ENCODE measurements at places on chromosomes 12 and 14. TPM values are rescaled to one million over a fixed set of nuclear protein-coding genes. Genes with fewer than 3 reads are reported as not detected.

DNA sequence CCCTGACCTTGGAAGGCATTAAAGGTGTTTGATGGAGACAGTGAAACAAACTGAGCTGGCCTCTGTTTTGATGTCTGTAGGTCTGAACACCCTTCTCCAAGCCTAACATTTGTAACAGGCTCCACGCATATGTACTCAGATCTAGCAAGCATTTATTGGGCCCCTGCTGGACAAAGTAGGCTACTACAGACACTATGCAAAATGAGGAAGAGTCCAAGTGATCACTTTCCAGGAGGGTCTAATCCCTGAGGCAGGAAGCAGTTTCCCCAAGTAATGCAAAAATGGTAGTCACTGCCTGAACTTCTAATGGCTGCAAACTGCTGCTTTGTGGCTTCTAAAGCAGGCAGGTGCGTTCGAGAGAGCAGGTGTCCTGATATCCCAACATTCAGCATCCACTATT is 405.8 kb downstream of the MED13L start:
- DNase-seq: no peak

DNA sequence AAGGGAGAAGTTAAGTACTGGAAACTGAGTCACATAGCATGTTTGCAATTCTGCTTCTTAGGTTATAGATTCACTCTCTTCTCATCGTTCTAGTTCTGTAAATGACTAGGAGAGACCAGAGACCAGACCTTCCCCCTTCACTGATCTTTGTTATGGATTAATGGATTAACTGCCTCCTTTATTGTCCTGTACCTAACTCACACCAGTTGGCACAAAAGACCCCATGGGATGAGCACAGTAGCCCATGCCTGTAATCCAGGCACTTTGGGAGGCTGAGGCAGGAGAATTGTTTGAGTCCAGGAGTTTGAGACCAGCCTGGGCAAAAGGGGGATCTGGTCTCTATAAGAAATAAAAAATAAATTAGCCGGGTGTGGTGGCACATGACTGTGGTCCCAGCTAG is 20.8 kb downstream of the BCAT1 start:
- DNase-seq: no peak

GRCh38 chr12:124919521-124920352 is 5.3 kb upstream of the UBC start:
- DNase-seq: no peak

GRCh38 chr12:85237327-85237726 is 42.7 kb upstream of the ALX1 start:
- DNase-seq: no peak

DNA sequence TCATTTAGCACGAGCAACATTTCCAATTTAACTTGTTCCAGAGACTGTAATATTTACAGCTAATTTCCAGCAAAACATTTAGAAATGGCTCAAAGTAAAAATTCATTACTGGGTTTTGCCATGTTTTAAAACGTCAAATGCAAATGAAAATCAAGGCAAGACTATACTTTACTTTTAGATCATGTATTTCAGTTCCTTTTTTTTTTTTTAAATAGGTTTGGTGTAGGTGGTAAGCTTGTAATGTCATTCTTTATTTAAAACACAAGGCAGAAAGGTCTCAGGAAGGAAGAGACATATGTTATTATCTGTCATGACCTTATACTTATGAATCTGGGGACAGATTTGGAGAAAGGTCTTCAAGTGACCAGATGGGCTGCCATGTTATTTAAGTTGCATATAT is 54.1 kb downstream of the GRIP1 start:
- no peak for DNase-seq

DNA sequence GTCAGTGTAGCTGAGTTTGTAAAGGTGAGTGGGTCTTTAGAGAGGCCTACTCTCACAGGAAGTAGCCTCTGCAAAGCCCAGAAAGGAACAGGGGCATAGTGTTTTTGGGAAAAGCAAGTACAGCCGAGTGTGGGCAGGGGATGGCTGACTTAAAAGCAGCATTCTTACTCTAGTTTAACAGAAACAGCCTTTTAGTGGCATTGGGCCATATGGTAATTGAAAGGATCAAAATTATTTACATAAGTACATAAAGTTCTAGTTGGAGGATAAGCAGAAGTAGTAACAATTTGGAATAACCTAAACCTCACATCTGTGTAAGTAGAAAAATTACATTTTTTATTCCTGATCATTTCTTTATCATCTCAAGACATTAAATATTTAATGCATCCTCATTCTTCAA is 49.1 kb downstream of the RASSF8 start:
- no peak for DNase-seq

DNA sequence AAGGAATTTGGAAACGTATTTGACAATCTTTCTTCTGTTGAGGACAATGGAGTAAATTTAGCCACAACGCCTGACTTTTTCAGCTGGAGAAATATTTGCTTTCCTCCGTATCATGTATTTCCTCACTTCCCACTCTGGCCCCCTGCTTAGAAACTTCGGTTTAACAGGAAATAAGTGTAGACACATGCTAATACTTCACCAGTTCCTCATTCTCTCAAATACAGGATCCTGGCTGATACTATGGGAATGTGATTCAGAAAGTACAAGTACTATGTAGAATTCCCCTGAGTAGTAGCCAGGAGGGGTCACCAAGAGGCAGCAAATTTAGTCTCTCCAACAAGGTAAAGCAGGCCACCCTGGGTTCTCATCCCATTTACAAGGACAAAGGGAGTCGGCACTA is 58.0 kb downstream of the FAR2 start:
- no peak for DNase-seq

GRCh38 chr12:6183689-6184428 is 16.3 kb upstream of the CD9 start:
- no peak for DNase-seq

- DNase-seq: no peak
These were observed 24.2 kb downstream of the GDF11 start for GRCh38 chr12:55767156-55767555.

DNA sequence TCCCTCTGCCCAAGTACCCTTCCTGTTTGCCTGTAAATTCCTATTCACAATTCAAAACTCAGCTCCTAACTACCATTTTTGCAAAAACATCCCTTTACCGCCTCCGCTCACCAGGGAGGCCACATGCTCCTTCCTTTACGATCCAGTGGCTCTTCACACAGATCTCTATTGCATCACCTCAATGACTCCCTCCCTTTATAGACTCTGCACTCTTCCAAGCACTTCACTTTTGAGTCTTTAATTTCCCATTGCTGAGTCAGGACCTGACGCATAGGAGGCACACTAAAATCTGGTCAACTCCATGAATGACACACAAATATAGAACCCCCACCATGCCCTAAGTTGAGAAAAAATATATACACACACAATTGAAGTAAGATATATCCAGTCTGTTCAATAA is 45.9 kb downstream of the PPP1R13B start:
- no peak for DNase-seq

DNA sequence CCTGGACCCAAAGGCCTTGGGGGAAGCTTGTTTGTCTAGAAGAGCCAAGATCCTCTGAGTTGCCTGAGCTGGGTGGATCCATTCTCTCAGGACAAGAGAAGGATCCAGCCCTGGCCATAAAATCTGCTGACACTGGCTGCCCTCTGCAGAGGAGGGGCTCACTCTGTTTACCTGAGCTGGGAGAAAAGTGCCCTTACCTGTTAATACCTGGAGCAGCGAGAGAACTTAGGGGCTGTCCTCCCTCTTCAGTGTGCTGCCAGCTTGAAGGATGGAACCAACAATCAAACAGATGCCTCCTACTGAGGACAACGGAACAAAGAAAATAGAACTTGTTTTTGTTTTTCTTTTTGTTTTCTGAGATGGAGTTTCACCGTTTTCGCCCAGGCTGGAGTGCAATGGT is 7.3 kb upstream of the KRT7 start:
- DNase-seq: no peak

DNA sequence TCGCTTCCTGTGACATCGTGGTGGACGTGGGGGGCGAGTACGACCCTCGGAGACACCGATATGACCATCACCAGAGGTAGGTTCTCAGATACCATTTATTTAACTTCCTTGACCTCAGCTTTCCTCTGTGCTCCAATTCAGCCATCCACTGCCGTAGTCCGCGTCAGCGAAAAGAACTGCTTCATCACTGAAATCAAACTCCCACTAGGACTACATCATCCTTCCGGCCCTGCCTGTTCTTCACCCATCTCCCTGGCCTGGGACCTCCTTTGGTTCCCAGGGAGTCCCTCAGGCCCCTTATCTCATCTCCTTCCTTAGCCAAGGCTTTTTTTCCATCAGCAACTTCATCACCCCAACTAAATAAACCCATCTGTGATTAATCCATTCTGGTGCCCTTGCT is 692 bp downstream of the MYG1 start:
- DNase-seq: no peak

DNA sequence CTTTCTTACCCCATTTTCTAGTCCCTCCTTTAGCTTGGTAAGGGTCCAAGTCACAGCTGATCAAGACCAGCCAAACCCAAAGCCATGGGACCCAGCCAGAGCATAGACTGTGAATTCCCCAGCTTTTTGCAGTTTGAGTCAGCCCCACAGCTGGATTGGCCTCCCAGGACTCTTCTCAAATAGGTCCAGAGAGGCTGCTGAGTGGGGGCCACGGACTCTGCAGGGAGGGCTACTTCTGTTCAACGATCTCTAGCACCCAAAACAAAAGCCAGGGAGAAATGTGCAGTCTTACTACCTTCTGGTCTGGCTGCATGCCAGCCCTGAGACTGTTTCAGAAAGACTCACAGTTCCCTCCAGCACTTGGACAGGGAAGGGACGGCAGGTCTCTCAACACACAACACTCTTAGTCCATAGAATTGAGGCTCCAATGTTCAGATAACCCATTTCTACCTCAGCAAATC is 1.6 kb downstream of the VDR start:
- no peak for DNase-seq

- no peak for DNase-seq
These were observed 2.3 kb downstream of the LTBP2 start for GRCh38 chr14:74609721-74610120.

DNA sequence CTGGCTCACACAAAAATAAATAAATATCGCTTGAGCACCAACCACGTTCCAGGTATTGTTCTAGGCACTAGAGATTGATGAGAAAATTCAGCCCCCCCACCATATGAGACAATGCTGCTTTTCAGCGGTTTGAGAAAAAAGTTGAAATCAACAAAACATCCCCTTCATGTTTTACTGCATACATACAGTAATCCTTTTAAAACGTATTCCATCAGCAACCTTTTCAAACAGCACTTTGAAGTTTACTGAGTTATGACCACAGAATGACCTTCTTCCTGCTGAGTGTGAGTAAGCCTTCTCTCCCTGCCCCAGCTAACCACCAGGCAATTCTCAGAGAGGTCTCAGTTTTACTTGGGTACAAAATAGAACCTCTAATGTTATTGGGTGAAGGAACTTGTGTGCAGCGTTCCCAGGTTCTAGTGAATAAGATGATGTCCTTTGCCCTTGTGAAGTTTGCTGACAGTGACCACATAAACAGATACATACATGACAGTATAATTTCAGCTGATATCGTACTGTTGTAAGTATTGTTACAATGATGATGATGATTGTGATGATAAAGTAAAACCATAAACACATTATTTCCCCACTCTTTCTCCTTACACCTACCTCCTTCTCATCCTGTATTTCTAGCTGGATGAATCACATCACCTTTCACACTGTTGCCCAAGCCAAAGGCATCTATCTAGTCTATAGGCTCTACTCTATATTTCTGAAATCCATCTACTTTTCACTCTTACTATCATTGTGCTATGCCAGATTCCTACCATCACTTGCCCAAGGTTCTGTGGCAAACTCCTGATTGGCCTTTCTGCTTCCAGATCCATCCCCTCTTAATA is 124.4 kb upstream of the KRR1 start:
- no peak for DNase-seq

DNA sequence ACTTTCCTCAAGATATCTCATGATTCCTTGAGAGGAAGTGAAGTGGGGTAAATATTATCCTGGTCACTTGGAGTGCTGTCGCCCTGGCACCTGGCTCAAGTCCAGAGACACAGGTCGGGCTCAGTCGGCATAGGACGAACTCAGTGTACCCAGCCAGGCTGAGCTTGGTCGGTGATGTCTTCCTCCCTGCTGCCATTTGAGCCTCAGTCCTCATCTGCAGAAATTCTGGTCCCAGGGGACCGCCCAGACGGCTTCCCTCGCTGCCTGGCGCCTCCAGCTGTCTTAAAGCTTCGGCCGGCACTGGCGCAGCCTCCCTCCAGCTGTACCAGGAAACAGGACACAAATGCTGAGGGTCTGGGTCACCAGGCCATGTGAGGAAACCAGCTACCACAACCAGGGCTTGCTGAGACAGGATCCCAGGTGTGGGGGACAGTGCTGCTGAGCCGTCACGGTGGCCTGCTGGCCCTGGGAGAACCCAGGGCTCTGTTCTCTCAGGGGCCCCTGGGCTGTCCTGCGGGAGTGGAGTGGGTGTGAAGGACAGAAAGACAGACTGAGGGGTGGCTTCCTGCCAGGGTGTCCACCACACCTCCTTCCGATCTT is 5.0 kb upstream of the KLC1 start:
- DNase-seq: no peak

DNA sequence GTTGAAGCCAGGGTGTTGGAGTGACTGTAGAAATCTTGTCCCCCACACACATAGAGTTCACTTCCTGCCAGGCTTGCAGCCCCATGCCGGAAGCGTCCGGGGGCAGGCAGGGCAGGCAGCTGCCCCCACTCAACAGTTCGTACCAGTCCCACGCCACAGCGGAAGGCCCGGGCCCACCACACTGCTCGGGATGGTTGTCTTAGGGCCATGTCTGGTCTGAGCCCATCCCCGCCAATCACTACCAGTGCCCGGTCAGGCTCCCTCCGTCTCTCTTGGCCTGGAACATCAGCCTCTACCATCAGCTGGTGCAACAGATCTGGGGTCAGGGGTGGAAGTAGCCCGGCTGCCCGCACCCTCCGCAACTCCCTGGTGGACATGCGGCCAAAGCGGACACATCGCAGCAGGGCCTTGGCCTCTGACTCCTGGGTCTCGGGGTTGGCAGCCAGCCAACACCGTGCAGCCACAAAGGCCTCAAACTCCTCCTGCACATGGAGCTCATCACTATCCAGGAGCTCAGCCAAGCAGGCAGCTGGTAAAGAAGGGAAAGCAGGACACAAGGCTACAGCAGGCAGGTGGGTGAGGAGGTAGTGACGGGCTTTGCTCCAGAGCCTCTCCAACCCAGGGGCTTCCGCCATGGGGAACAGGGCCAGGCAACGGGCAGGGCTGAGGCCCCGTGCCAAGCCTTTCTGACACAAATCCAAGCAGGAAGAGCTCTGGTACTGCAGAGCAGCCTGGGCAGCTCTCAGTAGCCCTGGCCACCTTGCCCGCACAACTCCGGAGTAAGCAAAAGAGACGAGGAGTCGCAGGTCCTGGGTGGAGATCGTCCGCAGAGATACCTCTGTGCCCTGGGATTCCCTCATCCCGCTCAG is 5.9 kb downstream of the KLHL33 start:
- DNase-seq: no peak

DNA sequence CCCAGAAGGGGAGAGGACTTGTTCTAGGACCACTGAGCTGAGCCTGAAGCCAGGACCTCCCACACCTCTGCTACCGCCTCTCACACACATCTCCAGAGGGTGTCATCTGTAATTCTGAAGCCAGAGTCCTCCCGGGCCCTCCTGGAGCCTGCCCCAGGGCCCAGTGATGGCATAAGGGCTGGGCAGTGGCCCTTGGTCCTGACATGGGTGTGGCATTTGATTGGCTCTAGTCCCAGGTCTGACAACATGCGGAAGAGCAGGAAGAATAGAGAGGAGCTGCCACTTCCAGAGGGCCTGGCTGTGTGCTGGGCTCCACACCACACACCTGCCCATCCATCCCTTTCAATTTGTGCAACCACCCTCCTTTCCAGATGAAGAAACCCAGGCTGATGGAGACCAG is 144.3 kb upstream of the GSC start:
- no peak for DNase-seq

The IL31 gene
- total RNA-seq: not detected

The KRT4 gene
- not detected for total RNA-seq

The APOF gene
- total RNA-seq: not detected

The KRT8 gene
- total RNA-seq: 0.66 TPM

The NAA25 gene
- total RNA-seq: 63.5 TPM

Data from activated naive CD4-positive, alpha-beta T cell treated with anti-CD3 and anti-CD28 coated beads, Interleukin-2, amount 50 U/mL, for 72 hours (primary cell).